Fibroblast of lung (primary cell): ENCODE measurements at places on chromosomes 11 and 22.
A peak's percentile ranks its signal among the peaks of the same experiment; 100 is the strongest.

GRCh38 chr22:26474682-26475081, 8.9 kb downstream of the HPS4 start:
- peak; percentile 68 for DNase-seq

DNA sequence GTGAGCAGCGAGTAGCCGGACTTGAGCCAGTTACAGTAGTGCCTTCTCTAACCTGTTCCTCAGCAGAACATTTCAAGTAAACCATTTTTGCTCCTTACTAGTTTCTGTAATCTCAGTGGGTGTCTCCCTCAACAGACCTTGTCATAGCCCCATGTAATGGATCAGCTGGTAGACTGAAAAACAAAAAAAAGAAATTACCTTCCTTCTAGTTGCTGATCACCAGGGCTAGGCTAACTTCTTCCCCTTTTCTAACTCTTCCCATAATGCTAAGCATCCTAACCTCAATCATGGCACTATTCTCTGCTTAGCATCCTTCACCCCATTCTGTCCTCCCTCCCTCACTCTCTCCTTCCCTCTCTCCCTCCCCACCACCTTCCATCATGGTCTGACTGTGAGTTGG, 35.8 kb upstream of the CBX6 start:
- DNase-seq = no peak

DNA sequence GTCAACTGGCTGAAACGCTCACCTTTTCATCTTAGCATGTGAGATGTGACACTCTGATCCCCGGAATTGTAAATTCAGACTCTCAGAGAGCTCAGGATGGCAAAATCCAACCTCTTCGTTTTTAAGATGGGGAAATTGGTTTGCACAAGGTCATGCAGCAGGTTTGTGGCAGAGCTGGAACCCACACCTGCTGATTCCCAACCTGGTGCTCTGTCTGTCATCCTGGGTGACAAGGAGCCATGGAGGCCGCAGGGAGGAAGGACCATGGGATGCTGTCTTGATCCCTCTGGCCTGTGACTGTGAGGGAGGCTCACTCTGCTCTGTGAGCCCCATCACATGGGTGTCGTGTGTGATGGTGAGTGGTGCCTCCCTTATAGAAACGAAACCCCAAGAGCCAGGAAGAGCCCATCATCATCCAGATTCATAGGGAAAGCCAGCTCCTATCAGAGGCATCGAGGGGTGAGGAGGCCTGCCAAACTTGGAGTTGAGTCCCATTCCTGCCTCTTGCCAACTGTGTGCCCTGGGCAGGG, 87.4 kb upstream of the SYT13 start:
- no peak for DNase-seq

- DNase-seq = no peak
These were observed 23.8 kb downstream of the PHF21B start for GRCh38 chr22:44985906-44986527.

DNA sequence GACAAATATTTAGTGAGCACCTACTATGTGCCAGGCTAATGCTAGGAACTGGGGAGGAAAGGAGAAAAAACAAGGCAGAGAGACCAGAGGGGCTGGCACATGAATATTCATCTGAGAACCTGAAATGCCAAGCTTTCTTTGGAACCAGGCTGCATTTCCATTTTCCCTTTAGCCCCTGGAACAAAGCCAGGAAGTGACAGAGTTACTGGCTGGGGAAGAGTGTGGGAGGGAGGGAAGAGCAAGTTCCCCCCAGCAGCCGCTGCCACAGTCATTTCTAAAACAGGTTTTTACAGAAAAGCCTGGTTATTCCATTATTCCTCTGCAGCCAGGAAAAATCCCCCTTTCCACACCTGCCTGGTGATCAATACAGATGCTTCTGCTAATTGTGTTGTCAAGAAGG, 97.0 kb downstream of the SPON1 start:
- DNase-seq = no peak

DNA sequence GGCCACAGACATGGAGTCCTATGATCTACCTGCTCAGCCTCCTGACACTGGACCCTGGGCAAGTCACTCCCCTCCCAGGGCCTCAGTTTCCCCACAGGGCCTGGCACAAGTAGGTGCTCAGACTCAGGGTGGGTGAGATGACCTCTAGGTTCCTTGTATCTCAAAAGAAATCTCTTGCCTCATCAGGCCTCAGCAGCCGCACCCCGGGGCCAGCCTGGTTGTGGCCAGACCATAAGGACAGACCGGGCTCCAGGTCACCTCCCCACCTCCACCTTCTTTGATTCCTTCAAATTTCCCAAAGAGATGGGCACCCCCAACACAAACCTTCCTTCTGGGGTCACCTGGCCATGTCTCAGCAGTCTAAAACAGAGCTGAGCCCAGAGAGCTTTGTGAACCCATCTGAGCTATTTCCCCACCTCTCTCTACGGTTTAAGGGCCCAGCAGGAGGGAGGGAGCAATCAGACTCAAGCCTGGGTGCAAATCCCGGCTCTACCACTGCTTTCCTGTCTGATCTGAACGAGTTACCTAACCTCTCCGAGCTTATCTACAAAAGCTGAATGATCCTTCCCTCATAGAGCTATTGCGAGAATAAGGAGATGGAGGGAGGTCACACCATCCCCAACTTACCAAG, 2.5 kb upstream of the APOL4 start:
- no peak for DNase-seq
